Activated naive CD4-positive, alpha-beta T cell (primary cell): ENCODE measurements at places on chromosomes 16 and 17.
A peak's percentile ranks its signal among the peaks of the same experiment; 100 is the strongest.

- peak; percentile 88 for DNase-seq
Observed at GRCh38 chr16:86554917-86555703, at the start of gene MTHFSD. MTHFSD (minus strand) TSS chr16:86555235; CDS start chr16:86555184, 51 bp downstream.

GRCh38 chr17:57938061-57938502 is 17.1 kb downstream of the CUEDC1 start:
- DNase-seq = no peak

DNA sequence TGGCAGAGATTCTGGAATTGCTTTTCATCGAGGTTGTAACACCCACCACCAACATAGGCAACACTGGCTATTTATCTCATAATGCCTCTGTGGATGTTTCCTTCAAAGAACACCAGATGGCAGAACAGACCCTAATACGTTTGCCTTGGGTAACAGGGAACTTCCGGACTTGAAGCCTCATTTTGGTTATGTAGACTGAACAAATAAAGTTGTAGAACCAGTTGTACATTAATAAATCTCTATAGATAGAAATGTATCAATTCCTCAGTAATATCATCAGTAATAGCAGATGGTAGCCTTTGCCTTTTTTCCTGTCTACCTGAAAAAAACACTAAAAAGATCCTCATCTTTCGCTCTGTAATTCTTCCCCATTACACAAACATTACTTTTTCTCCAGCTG is 25.9 kb upstream of the APOH start:
- peak; percentile 5 for DNase-seq

- DNase-seq = no peak
Observed at GRCh38 chr16:10658943-10659342, 35.8 kb downstream of the TEKT5 start.

DNA sequence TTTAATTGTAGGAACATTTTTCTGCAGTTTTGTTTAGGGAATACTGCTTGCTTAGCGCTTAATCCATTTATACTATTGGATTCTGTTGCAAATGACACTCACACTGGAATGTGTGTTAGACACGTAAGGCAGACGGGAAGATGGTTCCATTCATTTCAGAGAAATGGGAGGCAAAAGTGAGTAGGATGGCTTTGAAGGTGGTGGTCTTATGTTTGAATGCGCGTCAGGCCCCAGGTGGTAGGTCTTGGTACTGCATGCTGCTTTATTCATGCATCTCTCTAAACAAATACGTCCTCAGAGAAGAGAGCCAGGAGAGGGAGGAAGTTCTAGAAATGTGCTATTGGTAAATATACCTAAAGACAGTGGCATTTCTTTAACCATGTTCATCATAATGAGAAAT is 997.6 kb upstream of the RBFOX1 start:
- no peak for DNase-seq

DNA sequence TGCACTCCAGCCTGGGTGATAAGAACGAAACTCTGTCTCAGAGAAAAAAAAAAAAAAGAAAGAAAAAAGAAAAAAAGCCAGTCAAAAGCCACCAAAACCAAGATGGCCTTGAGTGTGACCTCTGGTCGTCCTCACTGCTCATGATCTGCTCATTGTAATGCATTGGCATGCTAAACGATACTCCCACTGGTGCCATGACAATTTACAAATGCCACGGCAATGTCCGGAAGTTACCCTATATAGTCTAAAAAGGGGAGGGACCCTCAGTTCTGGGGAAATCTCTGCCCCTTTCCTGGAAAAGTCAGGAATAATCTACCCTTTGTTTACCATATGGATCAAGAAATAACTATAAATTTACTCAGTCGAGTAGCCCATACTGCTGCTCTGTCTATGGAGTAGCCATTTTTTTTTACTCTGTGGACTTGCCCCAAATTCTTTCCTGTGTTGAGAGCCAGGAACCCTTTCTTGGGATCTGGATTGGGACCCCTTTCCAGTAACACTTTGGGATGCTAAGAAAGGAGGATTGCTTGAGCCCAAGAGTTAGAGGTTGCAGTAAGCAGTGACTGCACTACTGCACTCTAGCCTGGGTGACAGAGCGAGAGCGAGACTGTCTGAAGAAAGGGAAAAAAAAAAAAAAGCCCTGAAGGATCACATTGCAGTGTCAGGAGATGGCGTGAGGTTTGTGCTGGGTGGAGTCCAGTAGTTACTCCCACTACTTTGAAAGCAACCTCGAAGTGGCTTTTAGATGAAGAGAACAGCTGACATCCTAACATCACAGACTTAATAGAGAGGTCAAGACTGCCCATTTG is 3.7 kb upstream of the TMEM231 start:
- DNase-seq = no peak

DNA sequence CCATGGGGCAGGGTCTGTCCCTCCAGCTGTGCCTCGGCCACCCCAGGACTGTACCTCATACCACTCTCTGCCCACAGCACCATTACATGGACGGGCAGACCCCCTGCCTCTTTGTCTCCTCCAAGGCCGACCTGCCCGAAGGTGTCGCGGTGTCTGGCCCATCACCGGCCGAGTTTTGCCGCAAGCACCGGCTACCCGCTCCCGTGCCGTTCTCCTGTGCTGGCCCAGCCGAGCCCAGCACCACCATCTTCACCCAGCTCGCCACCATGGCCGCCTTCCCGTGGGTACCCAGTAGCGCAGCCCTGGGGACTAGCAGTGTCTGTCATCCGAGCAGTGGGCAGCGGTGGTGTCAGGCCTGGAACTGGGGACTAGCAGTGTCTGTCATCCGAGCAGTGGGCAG is 2.6 kb upstream of the RHBDL1 start:
- DNase-seq = no peak

DNA sequence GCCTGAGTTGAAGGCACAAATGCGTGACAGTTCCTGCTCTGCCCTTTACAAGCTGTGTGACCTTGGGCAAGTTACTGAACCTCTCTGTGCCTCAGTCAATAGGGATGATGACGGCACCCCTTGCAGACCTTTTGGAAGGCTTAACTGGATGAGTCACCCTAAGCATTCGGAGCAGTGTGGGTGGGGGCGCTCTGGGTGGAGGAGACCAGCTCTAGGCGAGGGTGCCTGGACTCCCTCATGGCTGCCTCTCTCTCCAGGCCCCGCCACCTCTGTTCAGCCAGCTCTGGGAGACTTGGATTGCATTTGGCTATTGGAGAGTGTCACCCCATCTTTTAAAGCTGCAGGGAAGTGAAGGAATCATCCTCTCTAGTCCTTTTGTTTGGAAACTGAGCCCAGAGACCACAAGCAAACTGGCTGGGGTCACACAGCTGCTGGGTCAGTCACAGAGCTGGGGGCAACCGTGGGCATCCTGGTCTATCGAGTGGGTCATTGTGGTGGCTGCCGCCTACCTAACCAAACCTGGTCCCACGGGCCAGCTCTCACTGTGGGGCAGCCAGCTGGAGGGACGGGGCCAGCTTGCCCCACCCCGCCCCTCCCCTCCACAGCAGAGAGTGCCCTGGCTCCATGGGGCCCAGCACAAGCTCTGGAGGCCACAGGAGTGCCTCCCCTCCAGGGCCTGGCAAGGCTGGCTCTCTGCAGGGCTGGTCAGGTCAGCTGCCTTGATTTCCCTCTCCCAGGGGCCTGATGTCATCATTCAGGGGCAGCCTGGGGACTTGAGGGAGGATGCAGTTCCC is 20.2 kb upstream of the GSE1 start:
- DNase-seq = no peak

DNA sequence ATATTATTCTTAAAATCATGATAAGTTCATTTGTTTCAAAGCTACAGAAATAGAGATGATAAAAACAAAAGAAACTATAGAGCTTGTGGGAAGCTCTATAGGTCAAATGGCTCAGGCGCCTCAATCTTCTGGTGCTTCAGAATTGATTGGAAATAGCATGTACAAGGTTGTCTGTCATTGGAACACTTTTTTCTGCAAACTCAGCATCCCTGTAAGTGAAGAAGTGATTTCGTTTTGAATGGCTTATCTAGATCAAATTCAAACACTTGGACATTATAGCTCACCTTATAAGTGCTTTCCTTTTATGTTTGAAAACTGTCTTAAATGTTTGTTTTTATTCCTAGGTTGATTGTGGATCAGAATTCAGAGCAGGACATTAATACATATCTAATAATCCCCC is 103.7 kb downstream of the SKAP1 start:
- DNase-seq = no peak

- DNase-seq = no peak
Observed at GRCh38 chr17:29073520-29073919, 30.6 kb downstream of the PIPOX start.

DNA sequence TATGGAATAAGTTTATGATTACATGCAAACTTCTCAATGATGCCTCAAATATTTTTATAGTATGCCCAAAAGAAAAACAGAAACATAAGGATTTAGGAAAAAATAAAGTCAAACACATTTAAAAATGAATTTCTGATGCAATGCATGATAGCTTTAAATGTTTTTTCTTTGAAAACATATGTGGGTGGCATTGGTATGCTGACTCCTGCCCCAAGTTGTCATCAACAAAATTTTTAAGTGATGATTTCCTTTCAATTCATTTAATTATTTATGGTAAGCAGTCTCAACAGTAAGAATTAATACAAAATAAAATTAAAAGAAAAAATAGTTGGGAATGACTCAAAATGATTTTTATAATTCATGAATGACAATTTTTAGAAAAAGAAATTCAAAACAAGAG is 104.9 kb downstream of the CEP112 start:
- DNase-seq = no peak
